ENCODE measurements at places on chromosomes 12 and 14.

- no peak for DNase-seq
Observed at GRCh38 chr12:2294651-2295475, 242.1 kb downstream of the CACNA1C start.

GRCh38 chr12:113861708-113862312 is 104.3 kb downstream of the RBM19 start:
- no peak for DNase-seq

GRCh38 chr12:23855813-23856212 is 93.7 kb downstream of the SOX5 start:
- no peak for DNase-seq

- DNase-seq, result no peak
Observed at GRCh38 chr14:73358187-73358586, 100.2 kb downstream of the NUMB start.

DNA sequence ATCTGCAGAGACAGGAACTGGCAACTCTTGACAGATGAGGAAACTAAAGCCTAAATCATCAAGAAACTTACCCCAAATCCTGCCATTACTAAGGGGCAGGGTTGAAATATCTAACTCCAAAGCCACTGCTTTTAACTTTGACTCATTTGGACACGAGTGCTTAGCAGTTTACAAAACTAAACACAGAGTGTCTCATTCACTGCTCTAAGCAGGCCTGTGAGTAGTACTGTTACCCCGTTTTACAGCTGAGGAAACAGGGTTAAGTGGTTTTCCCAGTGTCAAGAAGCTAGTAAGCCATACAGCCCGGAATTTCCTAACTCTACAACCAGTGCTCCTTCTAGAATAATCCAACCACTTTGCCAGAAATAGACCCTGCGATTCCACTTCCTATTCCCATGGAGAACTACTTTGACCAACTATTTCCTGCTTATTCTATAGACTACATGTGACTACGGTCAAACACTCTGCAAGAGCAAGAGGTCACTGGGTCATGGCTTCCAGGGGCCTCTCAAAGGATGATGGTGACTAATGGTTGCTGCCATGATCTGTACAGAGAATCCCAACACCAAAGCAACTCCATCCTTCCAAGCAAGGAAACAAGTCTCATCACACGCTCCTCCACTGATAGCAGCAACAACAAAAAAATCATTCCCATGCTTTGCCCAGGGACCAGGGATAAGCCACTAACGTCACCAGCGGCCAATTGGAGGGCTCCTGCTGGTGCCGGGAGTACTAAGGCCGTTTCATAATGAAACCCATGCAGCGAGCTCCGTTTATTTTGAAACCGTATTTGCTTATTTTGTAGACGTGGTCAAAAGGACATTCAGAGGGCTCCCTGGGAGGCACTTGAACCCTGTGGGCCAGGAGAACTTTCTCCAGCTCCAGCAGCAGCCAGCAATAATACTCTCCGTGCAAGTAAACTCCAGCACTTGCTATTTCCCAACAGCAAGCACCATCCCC is 56.3 kb downstream of the NUAK1 start:
- DNase-seq, result no peak

DNA sequence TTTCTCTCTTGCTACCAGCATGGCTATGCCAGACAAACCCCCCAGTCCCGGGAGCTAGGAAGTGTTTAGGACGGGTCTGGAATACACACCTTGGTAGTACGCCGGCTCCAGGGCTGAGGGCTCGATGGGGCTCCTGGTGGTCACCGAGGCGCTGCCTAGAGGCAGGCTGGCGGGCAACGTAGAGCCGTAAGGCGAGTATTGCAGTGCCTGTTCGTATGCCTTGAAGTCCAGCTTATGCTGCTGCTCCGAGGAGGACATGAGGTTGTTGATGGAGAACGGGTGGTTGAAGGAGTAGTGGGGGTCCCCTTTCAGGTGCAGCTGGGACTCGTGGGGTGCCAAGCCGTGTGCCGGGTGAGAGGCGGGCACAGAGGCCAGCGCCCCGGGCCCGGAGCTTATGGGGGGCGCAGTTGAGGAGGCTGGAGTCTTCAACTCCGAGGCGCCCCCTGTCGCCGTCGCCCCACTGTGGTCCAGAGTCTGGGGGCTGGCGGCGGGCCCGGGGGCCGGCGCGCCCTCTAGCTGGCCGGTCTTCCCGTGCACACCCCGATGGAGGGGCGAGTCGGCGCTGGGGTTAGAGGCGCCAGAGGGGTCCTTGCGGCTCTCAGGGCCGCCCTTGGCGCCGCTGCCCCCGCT is 3.6 kb downstream of the FOXA1 start:
- no peak for DNase-seq

DNA sequence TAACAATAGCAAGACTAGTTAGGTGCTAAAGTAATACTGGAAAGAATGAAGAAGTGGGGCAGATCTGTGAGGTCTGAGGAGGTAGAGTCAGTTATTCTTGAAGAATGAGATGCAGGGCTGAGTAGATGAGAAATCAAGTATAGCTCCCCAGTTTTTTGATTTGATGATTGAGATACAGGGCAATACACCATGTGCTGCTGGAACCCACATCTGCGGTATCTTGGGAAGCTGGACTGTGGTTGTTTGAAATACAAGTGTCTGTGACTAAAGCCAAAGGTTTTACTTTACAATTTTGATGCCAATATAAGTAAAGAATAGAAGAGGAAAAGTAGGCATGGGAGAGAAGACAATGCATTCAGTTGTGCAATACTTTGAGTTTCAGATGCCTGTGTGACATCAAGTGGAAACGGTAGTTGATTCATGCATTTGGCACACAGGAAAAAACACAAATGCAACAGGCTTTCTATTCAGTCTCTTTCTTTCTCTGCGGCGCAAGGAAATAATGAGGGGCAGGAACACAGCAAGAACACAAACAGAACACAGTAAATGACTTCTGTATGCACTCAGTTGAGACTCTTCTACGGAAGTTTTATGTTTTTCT is 190.2 kb upstream of the SLC38A2 start:
- no peak for DNase-seq

DNA sequence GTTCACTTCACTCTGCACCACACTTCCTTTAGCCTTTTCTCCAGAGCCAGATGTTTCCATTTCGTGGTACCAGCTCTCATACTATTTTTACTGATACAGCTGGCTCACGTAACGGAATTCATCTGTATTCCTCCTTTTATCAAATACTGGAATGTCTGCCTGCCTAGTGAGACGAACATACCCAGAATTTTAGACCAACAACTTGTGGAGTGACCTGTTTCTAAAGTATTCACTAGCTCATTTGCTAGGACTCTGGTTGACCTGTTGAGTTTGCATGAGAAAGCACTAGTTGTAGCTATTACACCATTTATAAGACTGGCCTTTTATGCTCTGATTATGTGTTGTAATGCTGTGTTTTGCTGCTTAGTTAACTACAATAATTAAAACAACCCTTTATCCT is 22.6 kb downstream of the KCNA5 start:
- no peak for DNase-seq

DNA sequence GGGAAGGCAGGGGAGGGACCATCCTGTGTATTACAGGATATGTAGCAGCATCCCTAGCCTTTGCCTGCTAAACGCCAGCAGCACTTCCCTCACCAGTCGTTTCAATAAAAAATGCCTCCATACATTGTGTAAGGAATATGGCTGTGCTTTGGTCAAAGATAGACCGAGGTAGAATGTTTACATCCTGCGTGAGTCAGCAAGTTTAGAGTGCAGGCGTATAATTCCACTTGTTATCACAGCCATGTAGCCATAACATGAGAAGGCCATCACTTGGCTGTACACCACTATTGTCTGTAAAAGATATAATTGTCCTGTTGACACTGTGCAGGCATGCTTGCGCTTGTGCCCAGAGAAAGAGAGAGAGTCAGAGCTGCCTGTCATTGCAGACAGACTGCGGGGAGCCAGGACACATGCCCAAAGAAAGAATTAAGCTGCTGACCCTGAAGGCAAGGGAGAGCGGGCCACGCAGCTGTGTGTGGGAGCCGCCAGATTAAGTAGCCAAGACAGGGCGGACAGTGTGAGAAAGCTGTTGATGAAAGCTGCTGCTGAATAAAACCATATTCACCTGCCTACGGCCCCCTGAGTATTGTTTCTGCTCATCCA is 68.4 kb downstream of the CRACR2A start:
- no peak for DNase-seq

GRCh38 chr12:51262758-51263177 is 7.4 kb downstream of the SMAGP start:
- DNase-seq, result no peak

GRCh38 chr14:101873076-101873825 is 91.1 kb upstream of the DYNC1H1 start:
- DNase-seq, result no peak

DNA sequence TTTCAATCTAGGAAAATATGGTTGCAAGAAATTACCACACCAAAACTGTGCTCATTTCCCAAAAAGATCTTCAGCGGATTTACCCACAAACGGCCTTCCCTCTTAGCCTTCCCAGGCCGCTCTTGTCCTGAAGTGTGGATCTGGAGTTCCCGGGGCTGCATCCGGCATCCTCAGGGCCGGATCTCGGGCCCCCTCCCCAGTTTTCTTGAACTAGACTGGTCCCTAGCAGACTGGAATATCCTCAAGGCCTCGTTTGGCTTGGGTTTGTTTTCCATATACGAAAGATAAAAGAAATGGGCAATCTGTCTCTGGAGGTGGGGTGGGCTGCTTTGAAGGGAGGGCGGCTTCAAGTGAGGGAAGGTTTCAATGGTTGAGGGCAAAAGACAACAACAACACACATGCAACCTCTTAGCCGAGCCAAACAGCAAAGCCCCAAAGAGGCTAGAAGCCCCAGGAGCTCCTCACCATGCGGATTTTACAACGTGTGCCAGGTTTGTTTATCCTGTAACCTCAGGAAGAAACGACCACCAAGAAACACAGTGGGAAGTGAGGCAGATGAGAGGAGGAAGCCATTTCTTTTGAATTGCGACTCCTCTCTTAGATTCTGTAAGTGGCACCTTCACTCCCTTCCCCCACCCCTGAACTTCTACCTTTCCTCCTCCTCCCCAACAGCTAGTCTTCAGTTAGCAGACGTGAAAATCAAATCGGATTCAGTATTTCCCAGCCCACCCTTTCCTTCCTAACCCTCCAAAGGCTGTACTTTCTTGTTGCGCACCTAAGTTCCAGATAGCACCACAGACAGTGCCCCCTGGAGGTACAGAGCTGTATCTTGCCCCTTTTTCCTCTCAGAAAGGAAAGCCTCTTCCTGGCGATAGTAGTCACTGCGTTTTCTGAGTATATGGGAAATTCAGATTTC is 2.6 kb downstream of the MYF6 start:
- DNase-seq, result no peak

Measured in GM19239 (cell line).